ENCODE measurements at places on chromosomes 4 and X.

GRCh38 chr4:70191647-70192046, 3.9 kb upstream of the ODAM start:
- no peak for DNase-seq

DNA sequence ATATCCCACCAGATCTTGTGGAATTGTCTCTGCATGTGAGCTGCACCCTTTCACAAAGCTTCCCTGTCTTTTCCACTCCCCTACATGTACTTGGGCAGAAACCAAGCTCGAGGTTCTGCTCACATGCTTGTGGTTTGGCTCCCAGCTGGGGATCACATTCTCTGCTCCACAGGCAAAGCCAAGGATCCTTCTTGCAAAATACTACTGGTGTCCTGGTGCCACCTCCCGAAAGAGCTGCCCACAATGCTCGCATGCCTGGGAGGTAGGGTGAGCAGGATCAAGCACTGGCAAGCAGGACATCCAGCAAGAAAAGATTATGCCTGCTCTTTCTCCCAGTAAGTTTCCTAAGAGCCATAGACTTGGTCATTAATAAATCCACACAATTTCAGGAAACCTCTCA, 45.1 kb upstream of the PPARGC1A start:
- no peak for DNase-seq

GRCh38 chr4:41975341-41975740, 6.2 kb upstream of the DCAF4L1 start:
- DNase-seq: no peak

- no peak for DNase-seq
Observed at GRCh38 chr4:53511014-53511413, 80.3 kb downstream of the LNX1 start.

DNA sequence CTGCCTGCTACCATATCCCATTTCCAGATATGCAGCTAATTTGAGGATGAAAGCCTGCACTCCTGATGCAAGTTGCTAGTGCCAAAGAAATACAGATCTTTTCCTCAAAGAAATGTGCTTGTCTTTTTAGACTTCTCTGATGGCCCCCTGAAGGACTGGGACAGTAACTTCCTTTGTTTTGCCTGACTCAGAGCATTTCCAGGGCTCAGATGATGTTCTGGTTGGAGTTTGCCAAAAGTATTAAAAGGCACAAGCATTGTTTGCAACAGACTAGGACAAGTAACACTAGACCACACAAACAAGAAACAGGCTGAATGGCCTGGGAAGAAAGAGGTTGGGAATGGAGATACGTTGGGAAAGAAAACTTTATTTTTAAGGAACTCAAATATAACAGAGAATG, 175.2 kb downstream of the IL13RA2 start:
- DNase-seq: no peak

GRCh38 chrX:46918434-46918833, 6.2 kb downstream of the JADE3 start:
- DNase-seq: no peak

- no peak for DNase-seq
Observed at GRCh38 chr4:10608501-10609219, 75.9 kb downstream of the CLNK start.

GRCh38 chrX:53128097-53128749, 34.3 kb downstream of the KANTR start:
- DNase-seq: no peak

DNA sequence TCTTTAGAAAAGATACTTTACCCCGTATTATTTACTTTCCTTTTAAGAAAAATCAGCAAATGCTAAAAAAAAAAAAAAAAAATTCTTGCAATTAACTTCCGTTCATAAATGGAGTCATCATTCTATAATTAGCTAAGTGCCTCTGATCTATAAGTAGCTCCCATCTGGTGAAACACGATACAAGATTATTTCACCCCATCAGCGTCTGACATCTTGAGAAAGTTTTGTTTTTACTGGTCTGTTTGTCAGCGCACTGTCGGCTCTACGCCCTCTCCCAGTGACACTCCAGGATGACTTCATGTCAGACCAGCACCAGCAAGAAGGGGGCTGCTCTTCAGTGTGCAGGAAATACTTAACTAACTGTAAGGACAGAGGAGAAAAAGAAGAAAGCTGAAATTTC, 108.3 kb downstream of the AFAP1 start:
- DNase-seq: no peak

- no peak for DNase-seq
Observed at GRCh38 chr4:54588404-54588803, 69.4 kb upstream of the KIT start.

DNA sequence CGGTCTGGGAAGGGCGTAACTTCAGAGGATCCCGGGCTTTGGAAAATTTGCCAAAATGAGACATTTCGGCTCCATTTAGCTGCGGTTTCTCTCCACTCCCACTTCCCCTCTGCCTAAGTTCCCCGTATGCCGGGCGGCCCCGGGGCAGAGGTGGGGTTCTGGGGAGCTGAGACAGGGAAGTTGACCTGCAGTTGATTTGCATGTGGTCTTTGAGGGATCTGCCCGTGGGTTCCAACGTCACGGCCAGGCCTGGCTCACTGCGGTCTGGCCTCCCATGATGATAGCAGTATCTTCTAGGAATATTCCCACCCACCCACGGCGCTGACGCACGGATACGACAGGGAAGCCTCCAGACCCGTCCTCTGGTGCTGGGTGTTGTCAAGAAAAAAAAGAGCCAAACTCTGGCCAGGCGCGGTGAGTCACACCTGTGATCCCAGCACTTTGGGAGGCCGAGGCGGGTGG, 27.3 kb upstream of the CRLF2 start:
- DNase-seq: no peak

DNA sequence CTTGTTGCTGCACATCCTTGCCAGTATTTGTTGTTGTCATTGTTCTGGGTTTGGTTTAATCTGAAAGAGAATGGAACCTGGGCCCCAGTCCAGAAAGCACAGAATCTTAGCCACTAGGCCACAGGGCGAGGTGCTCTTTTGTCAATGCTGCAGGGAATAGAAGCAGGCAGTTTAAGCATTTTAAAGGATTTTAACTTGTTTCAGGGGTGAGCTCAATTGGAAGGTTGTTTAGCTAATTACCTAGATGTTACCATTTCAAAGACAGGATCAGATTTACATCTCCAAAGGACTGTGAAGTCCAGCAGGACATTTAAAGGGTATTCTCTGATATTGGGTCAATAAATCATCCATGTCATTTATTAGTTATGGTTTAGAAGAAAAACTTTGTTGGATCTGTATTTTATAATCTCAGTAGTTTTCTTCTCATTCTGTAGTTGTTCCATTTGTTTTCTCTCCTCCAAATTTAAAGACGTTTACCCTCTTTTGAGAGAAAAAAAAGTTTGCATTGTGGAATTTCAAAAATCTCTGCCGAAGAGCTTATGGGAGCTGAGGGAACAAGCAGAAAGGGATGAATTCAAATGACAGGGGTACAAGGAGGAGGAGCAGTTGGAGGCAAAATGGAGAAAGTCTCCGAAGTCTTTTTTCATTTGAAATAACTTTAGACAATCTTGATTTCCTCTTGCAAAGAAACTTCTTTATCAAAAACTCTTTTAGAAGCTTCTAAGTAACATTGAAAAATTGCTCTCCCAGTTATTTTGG, 57.5 kb upstream of the FAM47C start:
- no peak for DNase-seq

- no peak for DNase-seq
Observed at GRCh38 chr4:100588076-100588475, 70.3 kb upstream of the EMCN start.

DNA sequence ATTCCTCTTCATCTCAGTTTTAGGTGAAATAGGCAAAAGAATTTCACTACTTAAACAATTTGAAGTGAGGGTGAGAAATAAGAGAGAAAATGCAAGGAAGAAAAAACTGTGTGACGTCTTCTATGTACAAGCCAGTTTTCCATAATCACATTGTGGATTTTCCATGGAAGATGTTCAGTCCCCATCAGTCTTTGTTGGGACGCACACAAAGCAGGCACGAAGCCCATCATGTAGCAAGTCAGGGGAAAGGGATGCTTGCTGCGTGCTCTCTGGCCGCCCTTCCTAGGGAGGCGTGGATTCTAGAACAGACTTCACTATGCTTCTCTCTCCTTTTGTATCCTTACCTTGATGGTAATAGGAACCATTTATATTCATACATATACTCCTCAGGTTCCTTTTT, 54.7 kb downstream of the RBPJ start:
- DNase-seq: no peak

GRCh38 chr4:164177153-164177552, 576.8 kb upstream of the SMIM31 start:
- no peak for DNase-seq

DNA sequence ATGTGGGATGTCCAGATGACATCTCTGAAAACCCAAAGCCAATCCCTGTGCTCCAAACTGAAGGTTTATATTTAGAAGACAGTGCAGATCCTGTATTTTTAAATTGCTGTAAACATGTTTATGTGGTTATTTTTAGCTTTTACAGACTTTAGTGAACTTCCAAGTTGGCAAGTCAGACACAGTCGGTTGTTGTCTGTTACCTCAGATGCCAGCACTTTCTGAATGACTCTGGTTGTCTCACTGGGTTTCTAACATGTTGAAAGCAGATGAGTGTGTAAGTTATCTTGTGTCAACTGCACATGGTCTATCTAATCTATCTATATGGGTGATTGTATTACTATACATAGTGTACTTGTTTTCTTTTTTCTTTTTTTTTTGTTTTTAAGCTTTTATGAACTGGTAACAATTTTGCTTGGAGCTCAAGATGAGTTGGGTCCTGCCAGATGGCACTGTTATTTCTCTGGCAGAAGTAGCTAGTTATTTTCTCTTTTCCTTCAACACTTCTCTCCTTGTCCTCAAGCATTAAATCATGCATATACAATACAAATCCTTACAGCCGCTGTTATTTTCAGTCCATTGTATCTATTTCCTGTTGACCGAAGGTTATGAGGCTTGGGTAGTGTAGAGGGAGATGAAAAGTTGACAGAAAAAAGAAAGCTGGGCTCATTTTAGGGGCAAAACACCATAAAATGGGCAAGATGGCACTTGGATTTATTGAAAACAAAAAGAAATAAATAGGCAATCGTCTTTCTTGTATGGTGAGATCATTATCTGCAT, 66.3 kb downstream of the GAB1 start:
- no peak for DNase-seq

- no peak for DNase-seq
Observed at GRCh38 chrX:10278716-10279115, 121.9 kb downstream of the CLCN4 start.

DNA sequence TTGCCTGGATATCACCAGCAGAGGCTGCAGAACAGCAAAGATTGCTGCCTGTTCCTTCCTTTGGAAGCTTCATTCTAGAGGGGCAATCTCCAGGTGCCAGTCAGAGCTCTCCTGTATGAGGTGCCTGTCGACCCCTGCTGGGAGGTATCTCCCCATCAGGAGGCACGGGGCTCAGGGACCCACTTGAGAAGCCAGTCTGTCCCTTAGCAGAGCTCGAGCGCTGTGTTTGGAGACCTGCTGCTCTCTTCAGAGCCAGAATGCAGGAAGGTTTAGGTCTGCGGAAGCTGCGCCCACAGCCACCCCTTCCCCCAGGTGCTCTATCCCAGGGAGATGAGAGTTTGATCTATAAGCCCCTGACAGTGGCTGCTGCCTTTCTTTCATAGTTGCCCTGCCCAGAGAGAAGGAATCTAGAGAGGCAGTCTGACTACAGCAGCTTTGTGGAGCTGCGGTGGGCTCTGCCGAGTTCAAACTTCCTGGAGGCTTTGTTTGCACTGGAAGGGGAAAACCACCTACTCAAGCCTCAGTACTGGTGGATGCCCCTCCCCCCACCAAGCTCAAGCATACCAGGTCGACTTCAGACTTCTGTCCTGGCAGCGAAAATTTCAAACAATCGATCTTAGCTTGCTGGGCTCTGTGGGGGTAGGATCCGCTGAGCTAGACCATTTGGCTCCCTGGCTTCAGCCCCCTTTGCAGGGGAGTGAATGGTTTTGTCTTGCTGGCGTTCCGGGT, 57.9 kb downstream of the DKK2 start:
- DNase-seq: no peak

- peak; percentile 13 for DNase-seq
Observed at GRCh38 chrX:19805046-19805690, 82.2 kb downstream of the SH3KBP1 start.

DNA sequence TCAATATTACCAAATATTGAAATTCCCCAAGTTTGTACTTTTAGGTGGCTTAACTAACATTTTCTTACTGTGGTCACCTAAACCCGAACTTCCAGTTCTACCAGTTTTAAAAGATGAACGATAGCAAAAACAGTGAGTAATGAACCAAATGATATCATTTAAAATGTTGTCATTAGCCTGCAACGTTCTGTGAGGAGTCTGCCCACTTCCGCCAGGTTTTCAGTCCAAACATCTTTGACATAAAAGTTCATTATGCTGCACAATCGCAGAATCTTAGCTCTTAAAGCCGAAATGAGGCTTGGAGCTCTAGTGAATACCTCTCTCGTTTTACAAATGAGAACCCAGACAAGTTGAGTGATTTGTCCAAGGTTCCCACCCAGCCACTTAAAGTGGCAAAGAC, 762 bp downstream of the PIGA start:
- peak; percentile 11 for DNase-seq

DNA sequence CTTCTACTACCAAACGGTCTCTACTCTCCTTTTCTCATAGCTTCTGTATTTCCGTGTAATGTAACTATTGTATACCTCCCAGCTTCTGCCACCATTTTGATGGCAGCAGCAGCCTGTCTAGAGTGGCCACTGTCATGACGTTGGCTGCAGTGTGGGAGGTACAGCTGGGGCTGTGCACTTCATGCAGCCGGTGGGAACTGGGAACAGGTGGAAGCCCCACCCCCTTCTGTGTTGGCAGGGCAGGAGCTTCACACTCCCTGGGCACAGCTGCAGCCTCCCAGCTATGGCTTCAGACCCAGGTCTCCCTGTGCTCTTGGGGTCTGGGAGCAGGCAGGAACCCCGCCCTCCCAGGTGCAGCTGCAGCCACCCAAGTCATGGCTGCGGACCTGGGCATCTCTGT, 49.8 kb upstream of the SEC24B start:
- no peak for DNase-seq

DNA sequence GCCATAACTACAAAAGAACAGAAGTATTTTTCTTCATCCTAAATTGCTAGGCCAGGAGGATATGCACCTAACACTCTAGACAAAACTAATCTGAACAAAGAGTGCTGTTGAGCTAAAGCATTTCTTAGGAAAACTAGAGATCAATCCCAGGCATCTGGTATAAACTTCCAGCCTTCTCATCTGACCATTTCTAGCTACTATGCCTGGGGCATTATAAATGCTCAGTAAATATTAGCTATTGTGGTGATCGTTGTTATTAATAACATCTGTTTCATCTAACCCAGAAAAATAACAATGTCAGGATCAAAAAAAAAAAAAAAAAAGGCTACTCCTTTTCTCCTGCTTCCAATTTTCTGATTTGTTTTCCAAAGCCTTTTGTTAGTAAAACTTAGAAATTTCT, 7.7 kb upstream of the SLC10A6 start:
- DNase-seq: no peak

DNA sequence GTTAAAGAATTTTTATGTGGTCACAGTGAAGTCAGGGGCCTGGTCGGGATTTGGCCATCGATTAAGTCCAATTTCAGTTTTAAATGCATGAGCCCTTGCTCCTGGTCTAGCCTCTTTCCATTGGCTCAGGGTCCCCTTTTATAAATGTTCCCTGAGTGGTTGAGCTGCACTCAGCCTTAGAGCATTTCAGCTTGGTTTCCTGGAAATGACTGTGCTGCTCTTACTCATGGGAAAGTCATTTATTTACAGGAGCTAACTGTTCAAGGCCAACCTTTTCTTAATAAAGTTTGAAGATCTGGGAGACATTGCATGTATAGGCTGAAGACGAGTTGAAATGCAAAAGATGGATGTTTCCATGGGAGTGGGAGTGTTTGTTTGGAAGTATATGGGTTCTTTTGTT, 98.8 kb upstream of the CLNK start:
- no peak for DNase-seq

GRCh38 chrX:40079572-40079971, 18.2 kb downstream of the BCOR start:
- DNase-seq: no peak

GRCh38 chrX:9905721-9906120, 61.4 kb upstream of the CLDN34 start:
- no peak for DNase-seq
